Stimulated activated CD4-positive, alpha-beta T cell treated with anti-CD3 and anti-CD28 coated beads, Interleukin-15, amount 100 ng/mL, for 1 hour (primary cell): ENCODE measurements at places on chromosomes 11 and 22.

DNA sequence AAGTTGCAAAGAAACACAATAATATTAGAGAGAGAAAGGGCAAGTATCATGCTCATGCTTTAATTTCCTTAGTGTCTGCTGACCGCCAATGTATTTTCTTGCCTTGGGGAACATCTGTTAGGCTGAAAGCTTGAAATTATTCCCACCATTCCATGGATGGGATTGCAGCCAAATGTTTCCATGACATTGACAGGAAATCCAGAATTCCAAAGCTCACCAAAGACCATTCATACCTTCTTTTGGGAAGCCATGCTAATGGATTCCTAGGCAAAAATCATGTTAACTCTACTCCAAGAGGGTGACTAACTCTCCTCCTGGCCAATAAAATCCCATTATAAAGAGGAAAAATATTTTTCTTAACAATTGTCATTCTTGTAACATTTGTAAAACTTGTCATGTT lies 661.4 kb upstream of the FAT3 start:
- no peak for DNase-seq

DNA sequence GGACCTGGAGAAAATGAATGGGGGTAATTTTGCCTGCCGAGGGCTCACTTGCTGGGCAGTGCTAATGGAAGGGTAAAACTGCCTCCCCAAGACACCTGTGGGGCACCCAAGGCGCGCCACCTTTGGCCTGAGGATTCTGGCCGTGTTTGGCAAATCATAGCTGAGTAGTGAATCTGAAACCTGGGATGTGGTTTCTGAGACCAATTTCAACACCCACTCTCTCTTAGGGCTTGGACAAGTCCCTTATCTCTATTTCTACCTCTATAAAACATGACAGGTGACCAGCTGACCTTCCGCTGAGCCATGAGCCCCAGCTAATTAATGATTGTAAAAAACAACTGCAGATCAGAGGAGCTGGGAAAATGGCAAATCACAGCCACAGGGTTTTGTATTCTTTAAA lies 1.5 kb upstream of the PACSIN3 start:
- no peak for DNase-seq

- no peak for DNase-seq
These were observed 60.2 kb downstream of the TNRC6B start for GRCh38 chr22:40237788-40238424.

DNA sequence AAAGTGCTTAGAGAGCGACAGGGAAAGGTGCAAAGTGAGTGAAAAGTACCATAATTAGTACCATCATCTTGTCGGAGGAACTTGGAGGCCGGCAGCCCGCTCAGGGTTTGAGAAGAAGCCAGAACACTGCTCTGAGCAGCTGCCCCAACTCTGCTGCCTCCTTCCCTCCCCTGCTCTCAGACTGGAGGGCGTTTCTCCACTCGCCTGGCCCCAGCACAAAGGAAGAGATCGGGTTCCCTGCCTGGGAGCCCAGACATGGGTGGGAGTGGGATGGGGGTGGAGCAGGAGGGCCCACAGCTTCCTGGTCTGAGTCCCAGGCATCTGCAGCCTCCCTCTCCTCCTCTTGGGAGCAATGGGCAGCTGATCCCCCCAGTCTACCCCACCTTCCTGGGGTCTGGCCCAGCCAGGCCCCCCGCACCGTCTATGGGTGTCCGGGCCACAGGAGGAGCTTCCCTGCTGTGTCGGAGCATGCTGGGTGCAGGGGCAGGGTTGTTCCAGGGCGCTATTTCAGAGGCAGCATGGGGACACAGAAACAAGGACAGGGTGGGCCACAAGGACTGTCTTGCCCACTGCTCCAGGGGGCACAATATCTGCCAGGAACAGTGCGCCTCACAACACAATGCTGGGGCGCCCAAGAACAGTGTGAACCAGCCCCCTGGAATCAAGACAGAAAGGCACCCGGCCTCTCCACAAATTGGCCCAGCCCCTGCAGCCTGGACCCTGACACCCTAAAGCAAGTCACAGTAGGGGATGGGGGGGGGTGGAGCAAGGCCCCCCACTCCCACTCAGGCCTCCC lies 4.8 kb downstream of the LIF start:
- DNase-seq: no peak

- no peak for DNase-seq
These were observed 44.3 kb downstream of the CWF19L2 start for GRCh38 chr11:107413352-107413751.

GRCh38 chr22:38675833-38676232 lies 5.9 kb upstream of the TOMM22 start:
- no peak for DNase-seq
